ENCODE measurements at places on chromosomes 6 and 20. TPM values are rescaled to one million over a fixed set of nuclear protein-coding genes. Genes with fewer than 3 reads are reported as not detected.

AGPAT4 gene
- 1.6 TPM for total RNA-seq

TSPO2 gene
- not detected for total RNA-seq

ENPP4 gene
- 18.1 TPM for total RNA-seq

MAK gene
- 0.08 TPM for total RNA-seq

KHDC1 gene
- 1.1 TPM for total RNA-seq
